ENCODE measurements at places on chromosomes 12 and 14.

GRCh38 chr14:75968456-75968855 is 13.3 kb downstream of the TGFB3 start:
- no peak for DNase-seq

- no peak for DNase-seq
Observed at GRCh38 chr14:56126637-56126913, 8.4 kb downstream of the PELI2 start.

GRCh38 chr12:788288-788687 is 35.9 kb downstream of the WNK1 start:
- DNase-seq: no peak

DNA sequence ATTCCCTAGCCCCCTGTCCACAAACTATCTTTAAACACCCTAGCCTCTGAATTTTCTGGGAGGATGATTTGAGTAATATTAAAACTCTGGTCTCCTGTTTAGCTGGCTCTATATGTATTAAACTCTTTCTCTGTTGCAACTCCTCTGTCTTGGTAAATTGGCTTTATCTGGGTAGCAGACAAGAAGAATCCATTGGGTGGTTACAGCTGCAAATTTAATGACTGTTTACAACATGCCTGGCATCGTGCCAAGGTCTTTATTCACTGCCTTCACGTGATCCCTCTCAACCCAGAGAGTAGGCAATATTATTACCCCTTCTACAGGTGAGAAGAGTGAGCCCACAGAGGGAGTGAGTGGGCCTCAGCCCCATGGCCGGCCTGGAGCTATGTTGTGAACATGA is 77.8 kb upstream of the MYL2 start:
- DNase-seq: no peak

GRCh38 chr12:1606021-1606622 is 11.7 kb upstream of the FBXL14 start:
- DNase-seq: peak; percentile 97

GRCh38 chr14:24944800-24945199 is 105.1 kb downstream of the STXBP6 start:
- DNase-seq: no peak

GRCh38 chr12:129559776-129560175 is 344.0 kb downstream of the TMEM132D start:
- DNase-seq: no peak

GRCh38 chr12:20120403-20120725 is 248.0 kb upstream of the PDE3A start:
- DNase-seq: no peak

DNA sequence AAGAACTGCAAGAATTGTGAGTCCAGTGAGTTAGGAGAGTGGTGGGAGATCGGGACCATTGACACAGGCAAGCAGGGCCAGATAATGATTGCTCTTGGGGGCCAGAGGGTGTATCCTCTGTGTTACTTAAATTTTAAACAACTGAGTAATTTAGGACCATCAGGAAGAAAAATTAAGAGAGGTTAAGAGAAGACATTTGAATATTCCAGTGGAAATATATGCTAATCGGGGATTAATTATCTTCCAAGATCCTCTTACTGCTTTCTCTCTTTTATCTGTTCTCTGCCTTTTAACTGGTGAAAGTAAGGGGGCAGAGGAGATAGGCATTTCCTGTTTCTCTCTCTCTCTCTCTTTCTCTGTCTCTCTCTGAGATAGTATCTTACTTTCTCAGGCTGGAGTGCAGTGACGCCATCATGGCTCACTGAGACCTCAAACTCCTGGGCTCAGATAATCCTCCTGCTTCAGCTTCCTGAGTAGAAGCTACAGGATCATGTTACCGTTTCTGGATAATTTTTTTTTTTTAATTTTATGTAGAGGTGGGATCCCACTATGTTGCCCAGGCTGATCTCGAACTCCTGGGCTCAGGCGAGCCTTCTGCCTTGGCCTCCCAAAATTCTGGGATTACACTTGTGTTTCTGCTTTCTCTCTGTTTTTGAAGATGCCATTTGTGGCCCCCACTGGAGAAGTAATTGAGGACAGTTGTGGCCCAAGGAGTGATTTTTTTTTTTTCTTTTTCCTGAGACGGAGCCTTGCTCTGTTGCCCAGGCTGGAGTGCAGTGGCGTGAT is 85.1 kb downstream of the DIP2B start:
- DNase-seq: no peak

GRCh38 chr14:68928770-68929550 is 50.1 kb downstream of the ACTN1 start:
- no peak for DNase-seq

DNA sequence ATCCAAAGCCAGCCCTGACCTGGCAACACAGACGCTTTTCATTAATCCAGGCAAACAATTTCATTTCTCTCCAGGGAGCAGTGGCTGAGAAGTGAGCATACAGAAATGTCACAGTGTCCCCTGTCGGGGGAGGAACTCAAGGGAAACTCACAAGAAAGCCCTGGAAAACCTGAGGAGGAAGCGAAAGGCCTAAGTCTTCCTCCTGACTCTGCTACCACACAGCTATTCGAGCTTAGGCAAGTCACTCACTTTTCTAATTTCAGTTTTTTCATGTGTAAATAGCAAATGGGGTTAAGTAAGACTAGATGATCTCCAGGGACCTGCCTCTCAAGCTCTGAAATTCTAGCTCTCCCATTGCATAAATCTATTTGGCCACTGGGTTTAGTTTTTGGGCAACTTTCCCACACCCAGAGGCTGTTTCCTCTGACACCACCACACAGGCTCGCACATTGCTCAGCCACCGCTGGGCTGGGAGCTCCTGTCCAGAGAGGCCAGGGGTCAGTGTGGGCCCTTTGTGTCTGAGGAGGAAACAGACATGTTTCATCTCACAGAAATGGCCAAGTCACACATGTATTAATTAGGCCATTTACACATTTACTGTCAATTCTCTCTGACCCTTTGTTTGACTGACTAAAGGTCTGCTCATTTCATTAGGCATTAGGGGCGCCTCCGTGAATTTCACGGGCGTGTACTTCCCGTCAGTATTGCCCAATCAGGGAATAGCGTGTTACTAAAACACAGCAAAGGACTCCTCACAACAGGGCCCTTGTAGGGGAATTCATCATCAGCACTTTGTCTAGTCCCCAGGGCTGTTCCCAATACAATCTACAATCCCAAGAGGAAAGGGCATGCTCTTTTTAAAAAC is 9.8 kb upstream of the PNMA1 start:
- DNase-seq: peak; percentile 97

GRCh38 chr14:71267007-71267513 is 359.8 kb downstream of the PCNX1 start:
- peak; percentile 86 for DNase-seq

- no peak for DNase-seq
Observed at GRCh38 chr12:46389031-46389616, 16.6 kb upstream of the SLC38A2 start.

- no peak for DNase-seq
Observed at GRCh38 chr12:65696227-65696626, 128.1 kb upstream of the HMGA2 start.
